Suprapubic skin (tissue), 4 donors: ENCODE measurements at places on chromosomes 1 and 21. TPM values are rescaled to one million over a fixed set of nuclear protein-coding genes. Genes with fewer than 3 reads are reported as not detected.

Gene PTGFRN
- total RNA-seq, result 92.0 TPM

Gene RCAN3
- total RNA-seq, result 27.1 TPM

- H3K36me3 ChIP-seq, result peaks cover 27% of the 10 kb centered on the region
- H3K27ac ChIP-seq, result no peak overlapping the region
- no peaks in the 10 kb centered on the region for H3K27me3 ChIP-seq
- no peak overlapping the region for H3K4me3 ChIP-seq
These were observed 52.1 kb downstream of the CD34 start for GRCh38 chr1:207858806-207859205.

Gene ICOSLG
- total RNA-seq, result 10.7 TPM

DNA sequence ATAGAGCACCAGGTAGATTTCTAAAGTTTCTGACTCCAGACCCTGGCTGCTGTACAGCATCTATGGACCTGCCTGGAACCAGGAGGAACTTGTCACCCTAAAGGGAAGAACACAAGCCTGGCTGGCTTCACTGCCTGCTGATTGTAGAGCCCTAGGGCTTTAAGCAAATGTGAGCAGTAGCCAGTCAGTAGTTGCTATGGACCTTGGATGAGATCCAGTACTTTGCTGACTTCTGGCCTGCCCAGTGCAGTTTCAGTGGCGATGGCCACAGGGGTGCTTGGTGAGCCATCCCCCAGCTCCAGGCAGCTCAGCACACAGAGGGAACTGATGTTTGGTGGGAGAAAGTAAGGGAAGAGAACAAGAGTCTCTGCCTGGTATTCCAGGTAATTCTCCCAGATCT, 68.4 kb downstream of the ATP6V1G3 start:
- H3K27ac ChIP-seq, result no peak overlapping the region
- no peaks in the 10 kb centered on the region for H3K36me3 ChIP-seq
- no peak overlapping the region for H3K4me3 ChIP-seq
- no peaks in the 10 kb centered on the region for H3K4me1 ChIP-seq

GRCh38 chr1:9929431-9930385, 13.5 kb downstream of the LZIC start:
- H3K4me1 ChIP-seq, result no peaks in the 10 kb centered on the region
- H3K27me3 ChIP-seq, result no peaks in the 10 kb centered on the region
- peaks cover 50% of the 10 kb centered on the region for H3K36me3 ChIP-seq
